CD8-positive, alpha-beta T cell (primary cell): ENCODE measurements at places on chromosomes 6 and 20.

GRCh38 chr6:112018619-112019416 lies 35.1 kb upstream of the CCN6 start:
- DNase-seq = no peak

DNA sequence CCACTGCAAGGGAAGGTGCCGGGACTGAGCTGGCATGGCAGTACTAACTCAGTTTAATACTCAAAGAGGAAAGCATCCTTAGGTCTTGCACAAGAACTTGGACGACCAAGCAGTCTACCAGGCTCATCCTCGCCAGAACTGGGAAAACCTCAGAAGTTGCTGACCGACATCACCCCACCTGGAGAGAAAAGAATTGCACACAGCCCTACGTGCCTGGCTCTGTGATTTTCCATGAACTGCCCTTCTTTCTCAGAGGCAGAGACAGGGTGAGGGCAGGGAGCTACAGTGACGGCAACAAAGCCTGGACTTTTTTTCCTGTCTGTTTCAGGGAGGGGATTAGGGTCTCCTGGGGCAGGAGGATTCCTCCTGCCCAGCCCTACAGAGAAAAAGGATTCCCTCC lies 8.0 kb downstream of the JAG1 start:
- DNase-seq = no peak

DNA sequence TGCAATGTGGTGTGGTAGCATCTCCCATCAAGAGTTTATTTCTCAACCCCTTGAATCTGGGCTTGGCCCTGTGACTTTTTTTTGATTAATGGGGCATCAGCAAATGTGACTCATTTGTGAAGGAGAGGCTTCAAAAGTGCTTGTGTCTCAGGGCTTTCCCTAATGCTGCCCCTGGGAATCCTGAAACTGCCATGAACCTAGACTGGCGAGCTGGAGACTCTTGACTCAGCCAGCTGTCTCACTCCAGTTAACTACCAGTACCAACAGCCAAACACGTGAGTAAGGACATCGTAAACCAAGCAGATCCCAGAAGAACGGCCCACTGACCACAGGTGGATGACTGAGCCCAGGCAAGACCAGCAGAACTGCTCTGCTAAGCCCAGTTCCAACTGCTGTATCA lies 72.8 kb upstream of the ADTRP start:
- DNase-seq = no peak

GRCh38 chr6:106613590-106613989 lies 15.7 kb downstream of the RTN4IP1 start:
- DNase-seq = no peak

DNA sequence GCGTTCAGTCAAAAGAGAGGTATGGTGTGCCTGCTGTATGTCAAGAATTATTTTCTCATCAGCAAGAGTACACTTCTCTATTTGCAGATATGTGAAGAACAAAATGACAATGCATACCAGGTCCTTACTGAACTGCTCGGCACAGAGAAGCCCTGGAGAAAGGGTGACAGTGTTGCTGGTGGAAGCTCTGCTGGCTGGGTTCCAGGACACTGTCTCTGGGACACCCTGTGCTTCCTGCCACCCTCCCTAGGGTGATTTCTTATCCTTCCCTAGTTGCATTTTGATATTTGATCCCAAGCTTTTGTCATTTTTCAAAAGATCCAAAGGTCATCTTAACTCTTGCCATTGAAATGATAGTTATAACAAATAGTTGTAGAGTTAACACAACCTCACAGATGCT lies 8.3 kb upstream of the CST5 start:
- no peak for DNase-seq

GRCh38 chr6:108559884-108560462 lies 744 bp upstream of the FOXO3 start:
- DNase-seq = no peak

DNA sequence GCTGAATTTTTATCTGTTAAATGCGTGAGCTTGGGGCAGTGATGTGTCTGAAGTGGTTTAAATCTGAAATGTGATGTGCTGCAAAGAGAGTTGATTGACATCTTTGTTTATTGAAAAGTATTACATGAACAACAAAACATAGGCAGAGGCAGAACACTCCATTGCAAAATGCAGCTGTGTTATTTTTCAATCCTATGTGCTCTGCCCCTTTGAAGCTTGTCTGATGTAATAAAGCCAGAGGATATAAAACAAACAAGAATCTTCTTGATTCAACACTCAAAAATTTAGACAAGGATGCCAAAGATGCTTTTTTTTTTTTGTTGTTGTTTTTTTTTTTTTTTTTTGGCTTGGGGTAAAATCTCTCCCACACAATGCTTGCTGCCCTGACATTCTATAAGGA lies 482.4 kb upstream of the MMS22L start:
- DNase-seq = no peak

- DNase-seq = no peak
Observed at GRCh38 chr6:43759136-43759906, 10.7 kb upstream of the VEGFA start.

GRCh38 chr6:92710048-92710447 lies 709.3 kb downstream of the EPHA7 start:
- DNase-seq = no peak

DNA sequence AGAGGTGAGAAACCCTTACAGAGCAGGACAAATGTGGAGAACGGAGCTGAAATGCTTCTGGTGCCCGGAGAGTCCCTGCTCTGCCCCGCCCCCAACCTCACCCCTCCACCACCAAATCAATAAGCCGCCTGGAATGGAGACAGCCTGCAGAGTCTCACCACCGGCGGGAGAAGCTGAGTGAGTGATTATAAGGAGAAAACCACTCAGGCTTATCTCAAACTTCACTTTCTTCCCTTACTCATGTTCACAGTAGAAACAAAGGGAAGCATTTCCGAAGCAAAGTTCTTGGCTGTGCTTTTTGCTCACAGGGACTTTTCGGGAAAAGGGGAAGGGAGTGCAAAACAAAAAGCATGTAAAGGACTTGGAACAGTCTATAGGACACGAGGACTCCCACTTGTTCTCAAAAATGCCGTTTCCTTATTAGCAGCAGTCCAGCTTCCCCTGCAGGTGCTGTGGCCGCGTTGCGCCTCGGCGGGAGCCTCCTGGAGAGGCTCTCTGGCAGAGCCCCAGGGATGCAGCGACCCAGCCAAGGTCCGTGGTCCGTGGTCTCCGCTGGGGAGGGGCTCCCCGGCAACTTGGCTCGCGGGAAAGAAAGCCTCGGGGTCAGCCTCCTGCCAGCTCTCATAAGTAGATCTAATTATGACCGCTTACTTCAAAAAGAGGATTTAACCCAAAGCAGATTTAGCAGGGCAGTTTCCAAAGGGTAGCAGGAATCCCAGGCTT lies 64.8 kb upstream of the TMEM30A start:
- DNase-seq = no peak

DNA sequence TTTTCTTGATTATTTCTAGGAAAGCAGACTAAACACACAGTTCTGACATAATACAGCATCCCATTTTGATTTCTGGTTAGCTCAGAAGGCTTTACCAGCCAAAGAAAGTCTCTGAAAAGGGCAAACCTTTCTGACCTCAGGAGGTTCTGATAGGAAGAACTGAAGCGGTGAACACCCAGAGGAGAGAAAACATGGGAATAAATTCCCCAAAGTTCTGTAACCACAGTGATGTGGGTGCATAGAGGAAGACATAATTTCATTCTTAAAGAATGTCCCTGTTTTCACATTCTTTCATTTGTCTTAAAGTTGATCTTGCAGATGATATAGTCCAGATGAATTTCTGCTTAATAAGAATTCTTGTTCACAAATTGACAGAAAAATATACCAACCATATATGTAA lies 60.3 kb downstream of the RSPO3 start:
- no peak for DNase-seq

GRCh38 chr20:63830841-63831588 lies at the start of gene ZBTB46:
TSS of gene ZBTB46 (minus strand) at chr20:63831264. CDS start at chr20:63790757, 40,507 bp downstream.
- DNase-seq = no peak

DNA sequence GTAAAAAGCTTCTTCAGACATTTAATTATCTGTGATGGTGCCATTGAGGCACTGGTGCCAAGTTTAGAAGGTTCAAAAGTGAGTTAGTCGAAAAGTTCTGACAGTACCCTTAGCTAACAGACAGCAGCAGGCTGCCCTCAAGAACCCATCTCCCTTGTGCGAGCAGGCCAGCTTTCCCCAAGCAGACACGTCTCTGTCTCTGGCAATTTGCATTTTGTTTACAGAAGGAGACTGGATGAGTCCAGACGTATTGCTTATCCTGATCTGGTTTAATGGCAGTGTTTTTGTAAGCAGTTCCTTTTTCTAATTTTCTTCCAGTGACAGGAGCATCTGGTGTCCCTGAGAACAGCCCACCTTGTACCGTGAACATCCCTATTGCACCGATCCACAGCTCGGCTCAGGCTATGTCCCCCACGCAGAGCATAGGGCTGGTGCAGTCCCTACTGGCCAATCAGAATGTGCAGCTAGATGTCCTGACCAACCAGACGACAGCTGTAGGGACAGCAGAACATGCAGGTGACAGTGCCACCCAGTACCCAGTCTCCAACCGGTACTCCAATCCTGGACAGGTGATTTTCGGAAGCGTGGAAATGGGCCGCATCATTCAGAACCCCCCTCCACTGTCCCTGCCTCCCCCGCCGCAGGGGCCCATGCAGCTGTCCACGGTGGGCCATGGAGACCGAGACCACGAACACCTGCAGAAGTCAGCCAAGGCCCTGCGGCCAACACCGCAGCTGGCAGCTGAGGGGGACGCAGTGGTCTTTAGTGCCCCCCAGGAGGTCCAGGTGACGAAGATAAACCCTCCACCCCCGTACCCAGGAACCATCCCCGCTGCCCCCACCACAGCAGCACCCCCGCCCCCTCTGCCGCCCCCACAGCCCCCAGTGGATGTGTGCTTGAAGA lies 58.3 kb upstream of the TMEM181 start:
- no peak for DNase-seq

DNA sequence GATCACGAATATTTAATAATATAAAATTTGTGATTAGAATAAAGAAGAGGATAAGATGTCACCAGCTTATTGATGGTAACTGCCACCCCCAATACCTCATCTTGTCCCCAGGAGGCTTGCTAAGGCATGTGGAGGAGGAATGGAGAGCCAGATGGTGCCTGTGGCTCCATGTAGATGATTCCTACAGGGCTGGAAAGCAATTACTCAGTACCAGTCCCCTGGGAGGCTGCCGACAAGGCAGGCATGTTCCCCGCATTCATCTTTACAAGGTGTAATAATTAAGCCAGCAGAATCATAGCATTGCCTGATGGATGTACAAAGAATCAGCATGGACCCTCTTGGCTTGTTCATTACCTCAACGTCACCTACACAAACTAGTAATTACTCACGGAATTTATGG lies 155.3 kb downstream of the PLCB1 start:
- DNase-seq = no peak

GRCh38 chr6:157867155-157867559 lies 44.1 kb downstream of the SNX9 start:
- DNase-seq = peak; percentile 28

- no peak for DNase-seq
Observed at GRCh38 chr20:47095690-47096089, 201.0 kb downstream of the EYA2 start.

DNA sequence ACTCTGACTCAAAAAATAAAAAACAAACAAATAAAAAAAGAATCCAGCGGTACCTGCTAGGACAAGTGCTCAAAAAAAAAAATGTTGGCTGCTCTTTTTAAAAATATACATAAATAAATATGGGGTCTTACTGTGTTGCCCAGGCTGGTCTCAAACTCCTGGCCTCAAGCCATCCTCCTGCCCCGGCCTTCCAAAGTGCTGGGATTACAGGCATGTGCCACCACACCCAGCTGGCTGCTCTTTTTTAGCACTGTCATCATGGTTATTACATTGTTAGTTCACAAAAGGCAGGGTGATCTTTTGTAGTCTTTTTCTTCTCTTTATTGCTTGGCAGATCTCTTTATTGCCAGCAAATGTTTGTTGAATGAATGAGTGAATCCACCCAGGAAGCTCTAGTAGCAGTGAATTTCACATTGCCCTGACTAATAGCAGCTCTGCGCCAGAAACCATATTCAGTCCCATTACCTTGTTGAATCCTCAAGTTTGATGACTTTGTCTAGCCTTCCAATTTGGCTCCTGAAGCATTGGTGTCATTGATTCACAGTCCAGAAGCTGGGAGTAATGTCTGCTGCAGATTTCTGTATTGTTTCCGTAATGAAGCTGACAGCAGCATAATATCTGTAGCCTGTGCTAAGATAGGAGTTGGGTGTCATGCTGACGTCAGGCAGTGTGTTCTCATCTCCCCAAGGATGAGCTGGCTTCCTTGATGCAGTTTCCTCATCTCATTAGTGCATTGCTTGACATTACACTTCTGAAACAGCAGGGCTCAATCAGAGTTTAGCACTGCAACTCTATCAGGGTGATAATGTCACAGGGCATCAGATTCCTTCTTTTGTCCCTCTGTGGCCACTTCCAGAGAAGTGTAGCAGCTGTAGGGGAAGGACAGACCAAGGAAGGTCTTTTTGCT lies 84.9 kb upstream of the TGM3 start:
- no peak for DNase-seq

- DNase-seq = peak; percentile 18
Observed at GRCh38 chr6:30942338-30943060, 1.7 kb downstream of the MUCL3 start.

DNA sequence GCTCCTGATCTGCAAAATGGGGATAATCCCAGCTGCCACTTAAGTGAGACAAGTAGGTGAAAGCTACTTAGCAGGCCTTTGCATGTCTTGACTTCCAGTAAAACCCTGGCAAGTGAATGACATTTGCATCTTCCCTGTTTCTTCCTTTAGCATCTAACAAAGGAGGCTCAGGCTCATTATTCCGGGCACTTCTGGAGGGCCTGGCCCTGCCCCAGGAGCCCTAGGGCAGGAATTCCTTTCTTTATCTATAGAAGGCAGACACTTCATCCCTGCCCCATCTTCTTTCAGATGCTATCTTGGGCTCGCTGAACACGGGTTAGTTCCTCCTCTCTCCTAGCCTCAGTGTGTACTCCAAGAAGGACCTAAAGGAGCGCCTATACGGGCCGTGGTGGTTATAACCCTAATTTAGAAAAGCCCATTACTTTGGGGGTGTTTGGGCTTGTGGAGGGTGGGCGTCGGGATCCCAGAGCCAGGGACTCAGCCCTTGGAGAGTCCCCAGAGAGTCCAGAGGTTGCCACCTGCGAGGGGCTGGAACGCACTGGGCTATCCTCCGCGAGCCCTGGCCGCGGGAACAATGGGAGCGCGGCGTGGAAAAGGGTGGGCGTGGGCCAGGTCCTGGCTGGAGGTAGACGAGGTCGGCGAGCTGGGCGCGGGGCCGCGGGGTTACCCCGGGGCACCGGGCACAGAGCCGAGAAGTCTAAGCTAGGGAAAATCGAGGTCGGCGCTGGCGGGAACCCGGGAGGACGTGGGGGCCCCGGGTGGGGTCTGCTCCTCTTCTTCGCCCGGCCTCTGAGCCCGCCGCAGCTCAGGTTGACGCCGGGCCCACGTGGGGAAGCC lies 62.8 kb upstream of the EPB41L1 start:
- DNase-seq = no peak
